Midbrain (tissue), 1 donor: ENCODE measurements at places on chromosomes 1 and 21.

DNA sequence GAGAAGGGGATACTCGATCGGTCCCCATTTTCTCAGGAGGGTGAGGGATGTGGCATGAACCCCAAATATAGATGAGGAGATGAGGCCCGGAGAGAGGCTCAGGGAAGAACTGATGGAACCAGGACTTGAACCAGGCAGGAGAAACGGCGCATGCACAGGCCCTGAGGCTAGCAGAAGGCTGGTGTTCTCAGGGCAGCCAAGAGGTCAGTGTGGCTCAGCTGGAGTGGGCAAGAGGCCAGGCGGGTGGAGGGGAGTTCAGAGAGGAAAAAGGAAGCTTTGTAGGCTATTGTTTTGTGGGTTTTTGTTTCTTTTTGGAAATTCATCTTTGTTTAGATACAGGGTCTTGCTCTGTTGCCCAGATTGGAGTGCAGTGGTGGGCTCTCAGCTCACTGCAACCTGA is 122.0 kb downstream of the LACTBL1 start:
- peak; percentile 81 for DNase-seq

GRCh38 chr1:226400519-226401354 is 7.2 kb downstream of the PARP1 start:
- no peak for DNase-seq

DNA sequence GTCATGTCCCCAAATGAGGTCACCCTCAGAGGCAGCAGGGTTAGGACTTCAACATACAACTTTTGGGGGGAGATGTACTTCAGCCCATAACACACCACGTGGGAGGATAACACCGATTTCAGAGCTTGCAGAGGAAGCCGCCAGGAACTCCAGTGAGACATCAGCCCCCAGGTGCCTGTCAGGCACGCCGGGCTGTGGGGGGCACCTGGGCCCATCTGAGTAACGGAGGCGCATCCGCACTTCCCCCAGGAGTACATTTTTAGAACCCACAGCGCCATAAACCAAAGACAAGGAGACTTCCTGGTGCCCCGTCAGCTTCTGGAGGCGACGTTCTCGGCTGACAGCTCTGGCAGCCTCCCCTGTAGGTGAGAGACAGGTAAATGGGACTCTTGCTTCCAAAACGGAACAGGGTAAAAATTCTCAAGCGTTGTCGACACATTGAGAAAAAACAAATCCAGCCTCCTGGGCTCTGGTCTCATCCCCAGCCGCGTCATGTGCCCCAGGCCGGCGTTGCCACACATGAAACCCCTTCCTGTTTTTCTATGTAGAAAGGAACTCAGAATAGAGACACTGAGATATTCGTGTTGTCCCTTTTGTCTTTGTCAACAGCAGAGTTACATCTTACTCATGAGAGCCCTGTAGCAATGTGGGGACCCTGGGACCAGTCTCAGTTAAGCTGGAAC is 93.3 kb downstream of the PDE9A start:
- DNase-seq: peak; percentile 43

- no peak for DNase-seq
These were observed 119.6 kb downstream of the ATG4C start for GRCh38 chr1:62903522-62903921.

DNA sequence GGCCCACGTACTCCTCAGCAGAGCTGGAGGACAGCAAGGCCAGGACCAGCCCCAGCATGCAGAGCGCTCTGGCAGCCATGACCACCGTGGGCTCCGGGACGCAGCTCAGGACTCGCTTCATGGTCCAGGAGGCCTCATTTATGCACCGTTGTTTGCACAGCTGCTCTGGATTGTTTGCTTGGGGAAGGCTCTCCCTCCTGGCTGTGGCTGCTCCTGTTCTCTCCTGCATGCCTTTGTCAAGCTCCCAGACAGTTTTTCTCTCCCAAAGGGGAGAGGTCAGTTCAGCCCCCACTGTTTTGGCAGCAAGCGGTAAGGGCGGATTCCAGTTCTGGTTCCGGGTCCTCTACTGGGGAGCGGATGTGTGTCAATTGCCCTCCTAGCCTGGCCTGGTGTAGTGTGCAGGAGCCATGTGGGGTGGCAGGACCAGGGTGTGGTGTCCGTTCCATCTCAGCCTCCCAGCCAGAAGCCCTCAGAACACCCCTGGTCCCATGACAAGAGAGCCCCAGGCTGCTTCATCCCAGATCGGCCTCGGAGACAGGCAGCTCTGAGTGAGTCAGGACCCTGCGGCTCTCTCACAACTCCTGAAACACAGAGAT is at the start of gene TFF3:
Gene TFF3 (minus strand): TSS at position 114 of the 596 bp plus-strand sequence. CDS start 35 bp downstream, at position 79.
- DNase-seq: no peak

DNA sequence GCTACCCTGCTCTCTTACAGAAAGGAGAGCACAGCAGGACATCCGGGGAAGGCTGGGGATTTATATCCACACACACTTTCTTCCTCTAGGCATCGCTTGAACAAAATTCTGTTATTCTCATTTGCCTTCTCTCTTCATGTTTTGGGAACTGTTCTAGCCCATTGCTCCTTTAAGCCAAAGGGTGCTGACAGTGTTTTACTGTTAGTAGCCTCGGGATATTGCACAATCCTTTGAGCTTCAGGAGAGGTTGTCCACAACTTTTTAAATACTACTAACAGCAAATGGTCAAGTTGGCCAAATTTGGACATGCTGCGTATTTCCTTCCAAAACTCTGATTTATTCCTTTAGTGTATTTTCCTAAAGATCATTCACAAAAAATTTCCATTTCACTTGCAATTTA is 579.2 kb upstream of the RGS18 start:
- no peak for DNase-seq

- no peak for DNase-seq
These were observed 242.3 kb downstream of the TOMM20 start for GRCh38 chr1:234886081-234886984.

GRCh38 chr1:107862064-107862463 is 102.9 kb downstream of the VAV3 start:
- DNase-seq: no peak

DNA sequence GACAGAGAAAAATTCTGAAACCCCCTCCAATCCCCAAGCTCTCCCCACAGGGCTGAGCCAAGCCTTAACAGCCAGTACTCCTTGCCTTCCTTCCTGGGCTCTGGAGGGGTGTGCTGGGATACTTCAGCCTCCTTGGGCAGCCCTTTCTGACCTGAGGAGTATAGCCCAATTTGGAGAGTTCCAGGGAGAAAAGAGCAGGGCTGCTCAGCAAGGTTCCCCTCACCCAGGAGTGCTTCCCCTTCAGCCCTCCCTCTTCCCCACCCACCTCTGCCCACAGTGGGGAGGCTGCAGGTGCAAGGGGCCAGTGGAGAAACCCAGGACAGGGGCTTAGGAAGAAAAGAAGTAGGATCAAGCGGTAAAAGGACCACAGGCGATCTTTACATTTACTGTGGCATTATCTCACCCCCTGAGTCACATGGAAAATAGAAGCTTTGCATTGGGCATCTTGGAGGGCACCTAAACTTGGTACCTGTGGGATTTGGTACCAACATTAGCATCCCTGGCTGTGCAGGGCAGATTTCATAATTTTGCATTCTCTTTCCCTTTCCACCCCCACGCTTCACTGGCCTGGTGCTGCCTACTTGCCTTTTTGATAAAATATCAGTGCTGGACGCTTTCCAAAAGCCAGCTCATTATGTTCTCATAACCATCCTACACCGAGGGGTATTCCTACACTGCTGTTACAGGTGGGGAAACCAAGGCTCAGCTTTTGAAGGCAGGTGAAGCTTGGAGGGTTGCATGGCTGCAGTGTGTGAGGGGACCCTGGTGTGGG is 2.8 kb upstream of the ADORA1 start:
- DNase-seq: no peak

- no peak for DNase-seq
These were observed 19.7 kb upstream of the CCDC27 start for GRCh38 chr1:3732434-3733093.

DNA sequence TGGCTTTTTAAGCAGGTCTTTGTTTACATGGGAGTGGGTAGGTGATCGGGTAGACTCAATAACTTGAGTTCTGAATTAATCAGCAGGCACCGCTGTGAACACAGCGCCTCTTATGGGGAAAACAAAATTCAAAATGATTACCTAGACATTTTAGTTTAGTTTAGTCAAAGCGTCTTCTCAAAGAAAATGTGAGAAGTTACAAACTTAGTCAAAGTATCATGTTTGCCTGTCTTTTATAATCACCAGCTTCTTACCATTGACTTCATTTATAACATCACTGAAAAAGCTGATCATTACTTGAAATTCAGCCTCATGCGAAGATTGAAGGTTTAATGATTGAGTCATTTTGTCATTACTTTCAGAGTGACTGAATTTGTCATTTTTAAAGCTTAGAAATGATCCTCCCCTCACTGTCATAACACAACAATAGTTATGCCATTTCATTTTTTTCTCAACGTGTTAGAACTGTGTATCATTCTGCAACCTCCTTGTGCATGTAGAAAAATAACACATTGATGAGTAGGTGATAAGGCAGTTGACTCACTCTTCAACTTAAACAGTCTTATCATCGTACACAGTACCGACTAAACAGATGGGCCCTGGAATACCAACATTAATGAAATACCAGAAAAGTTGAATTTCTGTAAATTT is 188.5 kb downstream of the NFIA start:
- no peak for DNase-seq

GRCh38 chr21:42468491-42469131 is 27.4 kb downstream of the RSPH1 start:
- DNase-seq: no peak

- peak; percentile 43 for DNase-seq
These were observed 10.4 kb downstream of the CAMSAP2 start for GRCh38 chr1:200749090-200749489.
